Stimulated activated CD8-positive, alpha-beta memory T cell treated with anti-CD3 and anti-CD28 coated beads, Interleukin-7, amount 100 ng/mL, for 1 hour (primary cell): ENCODE measurements at places on chromosomes 4 and X.

- no peak for DNase-seq
Measured at GRCh38 chr4:54930226-54930625, 195.2 kb downstream of the KDR start.

GRCh38 chr4:84647312-84647884 is 64.5 kb downstream of the CDS1 start:
- no peak for DNase-seq

GRCh38 chr4:7759635-7760034 is 180.0 kb downstream of the AFAP1 start:
- DNase-seq: no peak

GRCh38 chr4:3269991-3270611 is 21.1 kb downstream of the MSANTD1 start:
- no peak for DNase-seq

DNA sequence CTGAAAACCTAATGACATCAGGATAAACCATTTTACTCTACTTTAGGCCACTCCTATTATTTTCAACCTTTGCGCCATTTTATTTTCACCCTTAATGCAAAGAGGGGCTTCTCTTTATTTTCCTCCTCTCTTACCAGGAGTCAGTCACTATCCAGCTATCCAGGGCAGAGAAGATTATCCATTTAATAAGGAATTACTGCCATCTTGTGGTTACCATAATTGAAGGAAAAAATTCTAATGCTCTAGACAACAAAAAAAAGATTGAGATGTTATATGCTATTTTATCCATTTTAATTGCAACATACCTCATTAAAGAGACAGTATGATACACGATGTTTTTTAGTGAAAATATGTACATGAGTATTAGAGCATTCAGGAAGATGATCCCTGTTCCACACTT is 514.5 kb upstream of the FAM241A start:
- no peak for DNase-seq

- no peak for DNase-seq
Measured at GRCh38 chr4:76687746-76688448, 210.0 kb downstream of the SOWAHB start.

DNA sequence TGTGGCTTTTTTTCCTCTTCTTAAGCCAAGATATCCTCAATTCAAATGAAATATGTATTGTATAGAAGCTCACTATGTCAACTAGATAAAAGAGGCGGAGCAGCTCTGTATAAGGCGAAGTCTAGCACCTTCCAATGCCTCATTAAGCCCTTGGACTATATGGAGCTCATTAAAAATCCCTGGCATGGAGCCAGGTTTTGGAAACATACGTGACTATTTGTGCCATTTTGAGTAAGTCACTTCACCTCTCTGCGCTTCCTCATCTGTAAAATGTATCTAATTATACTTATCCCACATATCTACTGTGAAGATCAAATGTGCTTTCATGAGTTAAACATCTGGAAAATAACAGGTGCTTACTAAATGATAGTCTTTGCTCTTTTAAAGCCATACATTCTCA is 57.2 kb downstream of the YIPF6 start:
- DNase-seq: no peak

- no peak for DNase-seq
Measured at GRCh38 chr4:155759372-155760252, 791 bp downstream of the GUCY1B1 start.

GRCh38 chr4:20254511-20255250 is 3.0 kb downstream of the SLIT2 start:
- DNase-seq: no peak

- no peak for DNase-seq
Measured at GRCh38 chr4:151013491-151013890, 1.6 kb downstream of the LRBA start.

GRCh38 chr4:83370640-83370906 is 35.9 kb upstream of the HPSE start:
- DNase-seq: no peak

GRCh38 chr4:87524456-87524855 is 4.7 kb downstream of the SPARCL1 start:
- DNase-seq: no peak

GRCh38 chr4:72022553-72022952 is 9.2 kb upstream of the NPFFR2 start:
- no peak for DNase-seq

GRCh38 chrX:4005281-4005680 is 291.8 kb upstream of the PRKX start:
- DNase-seq: no peak

DNA sequence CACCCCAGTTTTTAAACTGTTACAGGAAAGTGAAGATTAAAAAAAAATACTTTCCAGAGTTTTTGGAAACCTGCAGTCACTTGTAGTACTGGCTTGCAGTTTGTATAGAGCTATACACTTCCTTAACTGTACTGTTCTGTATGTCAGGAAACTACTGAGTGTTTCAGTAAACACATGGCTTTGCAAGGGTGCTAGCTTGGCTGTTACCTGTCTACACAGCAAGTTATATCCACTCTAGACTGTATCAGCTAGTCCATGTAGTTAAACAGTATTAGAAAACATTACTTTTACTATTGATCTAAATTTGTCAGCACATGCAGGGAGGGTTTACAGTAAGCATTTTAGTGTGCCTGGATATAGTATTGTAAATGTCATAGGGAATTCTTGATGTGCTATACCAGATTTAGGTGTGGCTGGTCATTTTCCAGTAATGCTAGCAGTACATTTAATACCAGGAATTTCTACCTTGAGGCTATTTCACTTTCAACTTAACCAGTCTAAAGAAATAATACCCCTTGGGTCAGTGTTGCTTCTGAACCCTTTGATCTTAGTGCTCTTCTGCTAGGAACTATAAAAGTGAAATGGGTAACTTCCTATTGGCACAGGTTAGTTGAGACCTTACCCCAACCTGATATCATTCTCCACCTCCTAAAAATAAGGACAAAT is 192.3 kb upstream of the ANKRD50 start:
- DNase-seq: no peak

DNA sequence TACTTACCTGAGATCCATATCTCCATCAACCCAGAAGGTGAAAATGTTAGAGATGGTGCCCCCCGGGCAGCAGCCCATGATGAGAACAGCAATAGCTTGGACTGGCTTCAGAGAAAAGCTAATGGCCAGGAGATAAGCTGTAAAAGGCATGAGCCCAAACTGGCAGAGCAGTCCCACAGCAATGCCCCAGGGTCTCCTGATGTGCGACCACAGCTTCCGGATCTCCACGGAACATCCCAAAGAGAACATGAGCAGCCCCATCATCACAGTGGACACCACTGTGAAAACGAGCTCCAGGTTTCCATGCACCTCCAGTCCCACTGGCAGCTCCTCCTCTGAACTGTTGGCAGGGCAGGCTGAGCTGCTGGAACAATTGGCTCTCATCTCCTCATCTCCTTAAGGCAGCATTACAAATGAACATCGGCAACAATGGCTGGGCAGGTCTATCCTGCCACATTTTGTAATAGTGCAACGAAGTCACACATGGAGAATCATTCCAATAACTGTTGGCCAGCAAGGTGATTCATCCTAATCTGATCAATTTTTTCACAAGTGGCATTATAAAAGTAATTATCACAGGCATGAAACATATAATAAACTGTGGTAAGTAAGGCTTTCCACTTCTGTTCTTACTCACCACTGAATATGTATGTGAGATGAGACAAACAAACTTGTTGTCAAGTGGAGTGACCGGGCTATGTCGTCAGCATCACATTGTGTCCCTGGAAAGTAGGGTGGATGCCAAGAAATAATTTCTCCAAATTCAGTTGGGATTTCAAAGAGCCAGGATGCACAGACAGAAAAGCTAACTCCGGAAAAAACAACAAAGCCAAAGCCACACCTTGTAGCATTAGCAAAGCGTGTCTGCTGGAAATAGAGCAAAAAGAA is at the start of gene SLC10A6:
Gene SLC10A6, minus strand, starts transcription at position 653 of the 888 bp plus-strand sequence. Its CDS starts 269 bp downstream, at position 384.
- no peak for DNase-seq

GRCh38 chr4:60744767-60745166 is 455.4 kb upstream of the ADGRL3 start:
- DNase-seq: no peak

DNA sequence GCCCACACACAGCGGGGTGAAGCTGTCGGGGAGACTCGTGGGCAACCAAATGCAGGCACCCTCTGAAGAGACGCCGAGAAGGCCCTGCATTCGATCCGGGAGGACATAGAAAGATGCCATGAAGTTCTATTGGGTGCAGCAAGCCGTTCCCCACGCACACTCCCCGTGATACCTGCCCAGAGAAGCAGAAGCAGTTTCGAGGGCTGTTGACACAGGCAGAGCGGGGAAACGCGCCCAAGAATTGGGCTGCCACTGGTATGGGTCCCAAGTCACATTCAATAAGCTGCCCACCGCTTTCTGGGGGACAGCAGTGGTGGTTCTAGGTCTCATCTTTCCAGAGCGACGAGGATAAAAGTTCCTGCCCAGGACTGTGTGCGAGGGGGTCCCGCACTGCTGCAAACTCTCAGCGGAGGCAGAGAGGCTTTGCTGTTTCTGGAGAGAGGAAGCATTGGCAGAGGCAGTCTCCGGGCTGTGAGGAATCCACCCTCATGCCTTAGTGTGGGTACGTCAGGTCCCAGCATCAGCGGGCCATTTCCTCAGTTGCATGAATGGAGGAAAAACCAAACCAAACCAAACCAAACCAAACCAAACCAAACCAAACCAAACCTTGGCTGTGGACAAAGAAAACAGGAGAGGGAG is 10.1 kb downstream of the PITX2 start:
- DNase-seq: no peak

- no peak for DNase-seq
Measured at GRCh38 chr4:168167714-168168284, 75.5 kb downstream of the ANXA10 start.
